ENCODE measurements at places on chromosomes 7 and 10.

- no peak for DNase-seq
These were observed 232.1 kb upstream of the LYZL1 start for GRCh38 chr10:29056729-29057128.

GRCh38 chr7:84912537-84912936, 274.3 kb downstream of the SEMA3D start:
- no peak for DNase-seq

GRCh38 chr7:151077705-151078232, 2.8 kb downstream of the FASTK start:
- no peak for DNase-seq

GRCh38 chr10:107732045-107732444, 567.5 kb upstream of the SORCS1 start:
- no peak for DNase-seq

GRCh38 chr10:11687357-11687771, 54.8 kb upstream of the ECHDC3 start:
- DNase-seq: no peak

DNA sequence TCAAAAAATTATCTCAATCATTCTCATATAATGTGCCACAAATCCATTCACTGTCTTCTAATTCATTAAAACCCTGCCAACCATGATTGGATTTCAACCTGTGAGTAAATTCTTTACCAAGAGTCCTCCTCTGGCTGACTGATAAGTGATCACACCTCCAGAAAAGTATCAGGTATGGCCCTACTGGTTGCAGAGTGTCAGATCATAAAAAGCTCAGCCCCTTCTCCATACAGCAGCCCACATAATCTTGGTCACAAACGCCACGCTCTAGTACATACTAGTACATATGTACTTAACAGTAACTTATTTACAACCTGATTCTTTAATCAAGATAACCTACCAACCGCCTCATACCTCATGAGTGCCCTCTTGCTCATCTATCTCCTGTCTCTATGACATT, 26.1 kb downstream of the UBE2H start:
- DNase-seq: no peak

DNA sequence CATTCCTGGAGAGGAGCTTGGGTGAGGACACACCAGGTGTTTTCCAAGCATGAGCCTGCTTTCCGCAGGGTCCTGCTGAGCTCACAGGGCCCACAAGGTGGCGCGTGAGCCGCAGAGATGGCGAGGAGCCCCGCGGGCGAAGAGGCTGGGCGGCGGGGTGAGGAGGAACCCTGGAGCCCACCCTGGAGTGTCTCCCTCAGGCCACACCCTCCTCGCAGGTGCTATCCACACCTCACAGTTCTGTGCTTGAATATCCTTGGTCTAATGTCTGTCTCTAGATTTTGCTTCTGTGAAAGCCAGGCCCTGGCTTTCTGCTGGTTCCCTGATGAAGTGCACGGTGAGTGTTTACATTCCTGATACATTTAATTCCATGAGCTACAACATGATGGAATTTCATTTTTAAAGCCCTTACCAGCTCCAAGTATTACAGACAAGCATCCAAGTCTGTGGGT, 433.6 kb downstream of the ACTR3B start:
- no peak for DNase-seq

Data from AG09319 (cell line).